RWPE1 (cell line): ENCODE measurements at places on chromosomes 12 and 14.

- DNase-seq: no peak
These were observed 46.7 kb upstream of the EVL start for GRCh38 chr14:100018482-100018881.

DNA sequence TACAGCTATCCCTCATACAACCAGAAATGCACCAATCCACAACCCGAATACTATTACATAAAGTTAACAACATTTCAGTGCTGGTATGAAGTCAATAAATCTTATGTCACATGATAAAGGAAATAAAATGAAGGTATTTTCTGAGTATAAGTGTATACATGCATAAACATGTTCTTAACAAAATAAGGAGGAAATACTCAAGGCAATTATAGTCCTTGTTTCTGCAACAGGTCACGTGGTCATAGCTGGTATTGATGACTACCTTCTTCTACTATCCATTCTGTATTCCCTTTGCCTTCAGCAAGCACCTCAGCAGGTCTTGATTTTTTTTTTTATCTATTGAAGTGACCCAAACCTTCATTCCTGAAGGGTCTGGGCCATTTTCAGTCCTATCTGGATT, 675.6 kb downstream of the RPL10L start:
- no peak for DNase-seq

DNA sequence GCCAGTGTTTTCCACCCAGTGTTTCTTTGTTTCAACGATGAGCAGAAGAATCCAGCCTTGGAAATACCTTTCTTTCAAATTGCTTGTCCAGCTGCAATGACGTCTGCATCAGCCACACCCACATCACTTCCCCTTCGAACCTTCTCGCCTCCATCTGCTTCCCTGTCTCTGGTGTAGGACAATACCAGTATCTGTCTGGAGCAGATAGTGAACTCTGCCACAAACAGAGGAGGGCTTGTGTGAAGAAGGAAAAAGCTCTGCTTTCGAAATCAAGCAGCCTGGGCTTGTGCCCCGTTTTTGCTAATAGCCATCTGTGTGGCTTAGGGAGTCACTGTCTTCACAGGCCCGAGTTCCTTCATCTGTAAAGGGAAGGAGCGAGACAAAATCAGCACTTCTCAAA, 415.4 kb downstream of the ZFP36L1 start:
- DNase-seq: no peak

DNA sequence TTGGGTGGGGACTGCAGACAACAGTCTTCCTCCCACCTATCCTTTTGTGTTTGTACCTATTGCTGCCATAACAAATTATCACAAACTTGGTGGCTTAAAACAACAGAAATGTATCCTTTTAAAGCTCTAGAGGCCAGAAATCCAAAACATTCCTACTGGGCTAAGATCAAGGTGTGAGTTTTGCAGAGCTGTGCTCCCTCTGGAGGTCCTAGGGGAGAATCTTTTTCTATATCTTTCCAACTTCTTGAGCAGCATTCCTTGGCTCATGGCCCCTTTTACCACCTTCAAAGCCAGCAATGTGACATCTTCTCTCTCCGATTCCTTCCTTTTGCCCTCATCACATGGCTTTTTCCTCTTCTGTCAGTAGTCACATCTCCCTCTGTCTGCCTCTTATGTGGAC, 190.6 kb downstream of the TTC8 start:
- DNase-seq: no peak

DNA sequence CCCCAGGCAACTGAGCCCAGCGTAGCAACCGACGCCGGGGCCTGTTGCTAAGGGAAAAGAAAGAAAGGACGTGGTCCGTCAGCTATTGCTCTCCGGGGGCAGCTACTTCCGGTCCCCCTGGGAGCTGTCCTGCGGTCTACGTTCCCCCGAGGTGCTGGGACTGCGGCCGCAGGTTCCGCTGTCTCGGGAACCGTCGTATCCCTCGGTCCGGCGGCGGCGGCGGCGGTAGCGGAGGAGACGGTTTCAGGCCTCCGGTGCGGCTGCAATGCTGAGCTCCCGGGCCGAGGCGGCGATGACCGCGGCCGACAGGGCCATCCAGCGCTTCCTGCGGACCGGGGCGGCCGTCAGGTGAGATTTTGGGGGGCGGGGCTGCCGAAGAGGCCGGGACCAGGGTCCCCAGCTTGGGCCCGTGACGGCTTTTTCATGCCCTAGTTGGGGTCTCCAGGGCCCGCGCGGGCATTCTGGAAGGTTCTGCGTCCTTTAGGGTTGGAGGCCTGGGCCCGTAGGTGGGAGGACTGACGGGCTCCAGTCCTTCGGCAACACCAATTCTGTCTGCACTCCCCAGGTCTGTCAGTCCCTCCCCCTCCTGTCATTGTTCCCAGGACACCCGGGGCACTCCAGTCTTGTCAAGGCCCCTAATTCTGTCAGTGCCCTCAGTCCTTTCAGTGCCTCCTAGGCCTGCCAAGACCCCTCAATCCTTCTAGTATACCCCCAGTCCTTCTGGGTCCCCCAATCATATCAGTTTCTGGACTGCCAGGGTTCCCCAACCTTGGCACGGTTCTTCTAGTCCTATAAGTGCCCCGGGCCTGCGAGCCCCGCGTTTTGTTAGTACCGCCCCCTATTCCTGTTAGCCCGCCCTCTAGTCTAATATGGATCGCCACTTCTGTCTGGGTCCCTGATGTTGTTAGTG, at the start of gene USP30:
Gene USP30, plus strand, starts transcription at position 163 of the 910 bp plus-strand sequence. Its CDS starts 103 bp downstream, at position 266.
- peak; percentile 94 for DNase-seq

GRCh38 chr12:40254455-40255085, 29.8 kb downstream of the LRRK2 start:
- DNase-seq: no peak

DNA sequence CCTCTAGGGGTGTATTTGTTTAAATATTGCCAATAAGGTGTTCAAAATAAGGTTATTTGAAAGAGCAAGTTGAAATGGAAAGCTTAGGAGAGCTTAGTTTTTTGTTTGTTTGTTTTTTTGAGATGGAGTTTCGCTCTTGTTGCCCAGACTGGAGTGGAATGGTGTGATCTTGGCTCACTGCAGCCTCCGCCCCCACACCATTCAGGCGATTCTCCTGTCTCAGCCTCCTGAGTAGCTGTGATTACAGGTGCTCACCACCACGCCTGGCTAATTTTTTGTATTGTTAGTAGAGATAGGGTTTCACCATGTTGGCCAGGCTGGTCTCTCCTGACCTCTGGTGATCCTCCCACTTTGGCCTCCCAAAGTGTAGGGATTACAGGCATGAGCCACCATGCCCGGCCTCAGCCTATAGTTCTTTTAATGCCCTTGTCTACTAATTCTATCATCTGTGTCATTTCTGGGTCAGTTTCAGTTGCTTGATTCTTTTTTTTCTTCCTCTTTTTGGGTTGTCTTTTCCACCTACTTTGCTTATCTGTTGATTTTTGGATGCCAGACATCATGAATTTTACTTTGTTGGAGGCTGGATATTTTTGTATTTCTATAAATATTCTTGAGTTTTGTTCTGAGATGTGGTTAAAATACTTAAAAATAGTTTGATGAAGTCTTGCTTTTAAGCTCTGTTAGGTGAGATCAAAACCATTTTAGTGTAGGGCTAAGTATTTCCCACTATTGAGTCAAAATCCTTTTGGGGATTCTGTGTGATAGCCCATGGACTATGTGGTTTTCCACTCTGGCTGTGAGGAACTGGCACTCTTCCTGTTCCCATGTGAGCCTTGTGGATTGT, 18.7 kb downstream of the RCOR1 start:
- DNase-seq: no peak

DNA sequence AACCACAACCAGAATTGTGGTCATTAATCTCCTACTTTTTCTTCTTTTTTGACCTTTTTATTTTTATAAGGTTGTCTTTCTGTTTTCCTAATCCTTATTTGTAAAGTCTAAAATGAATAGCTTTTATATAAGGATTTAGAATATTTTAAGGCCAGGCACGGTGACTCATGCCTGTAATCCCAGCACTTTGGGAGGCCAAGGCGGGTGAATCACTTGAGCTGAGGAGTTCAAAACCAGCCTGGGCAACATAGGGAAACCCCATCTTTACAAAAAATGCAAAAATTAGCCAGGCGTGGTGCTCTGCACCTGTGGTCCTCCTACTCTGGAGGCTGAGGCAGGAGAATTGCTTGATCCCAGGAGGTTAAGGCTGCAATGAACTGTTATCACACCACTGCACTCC, 55.1 kb downstream of the IFT81 start:
- no peak for DNase-seq

DNA sequence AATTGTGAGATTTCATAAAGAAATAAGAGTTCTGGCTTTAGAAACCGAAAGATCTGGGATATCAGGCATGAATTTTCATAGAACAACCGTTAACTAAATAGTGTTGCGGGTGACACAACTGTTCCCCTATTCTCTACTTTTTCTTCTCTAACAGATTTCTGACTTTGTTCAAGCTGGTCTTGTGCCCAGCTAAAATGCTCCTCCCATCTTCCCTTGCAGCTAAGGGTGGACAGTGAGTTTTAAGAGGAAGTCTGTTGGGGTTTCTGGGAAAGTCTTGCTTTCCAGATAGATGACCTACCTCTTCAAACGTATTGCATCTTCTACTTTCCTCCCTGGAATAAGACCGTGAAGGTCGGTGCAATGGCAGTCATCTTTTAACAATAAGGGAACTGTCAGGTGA, 18.7 kb downstream of the CCDC63 start:
- no peak for DNase-seq

GRCh38 chr12:7647071-7647470, 18.6 kb downstream of the APOBEC1 start:
- no peak for DNase-seq

GRCh38 chr14:45587142-45587541, 334.1 kb upstream of the MIS18BP1 start:
- no peak for DNase-seq

GRCh38 chr14:38646391-38646790, 390.5 kb upstream of the CLEC14A start:
- DNase-seq: no peak

- DNase-seq: no peak
These were observed 184.8 kb downstream of the RPS29 start for GRCh38 chr14:49401373-49401772.

- DNase-seq: no peak
These were observed 85.1 kb upstream of the CCDC91 start for GRCh38 chr12:28104903-28105864.

- DNase-seq: no peak
These were observed 404.7 kb downstream of the APAF1 start for GRCh38 chr12:99049774-99050173.

DNA sequence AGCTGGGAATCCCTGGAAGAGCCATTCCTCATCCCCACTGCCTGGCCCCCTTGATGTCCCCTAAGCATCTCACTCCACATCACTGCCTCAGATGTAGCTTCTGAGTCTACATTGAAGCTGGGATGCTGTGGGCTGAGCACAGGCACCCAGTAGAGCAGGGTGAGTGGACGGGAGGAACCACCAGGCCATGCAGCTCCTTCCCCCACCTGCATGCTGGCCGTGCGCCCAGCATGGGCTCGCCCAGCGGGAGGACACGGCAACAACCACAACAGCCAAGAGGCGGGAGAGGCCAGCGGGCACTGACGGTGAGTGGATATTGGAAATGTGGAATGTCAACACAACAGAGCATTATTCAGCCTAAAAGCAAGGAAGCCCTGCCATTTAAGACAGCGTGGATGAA, 310.9 kb downstream of the ADGRD1 start:
- no peak for DNase-seq

DNA sequence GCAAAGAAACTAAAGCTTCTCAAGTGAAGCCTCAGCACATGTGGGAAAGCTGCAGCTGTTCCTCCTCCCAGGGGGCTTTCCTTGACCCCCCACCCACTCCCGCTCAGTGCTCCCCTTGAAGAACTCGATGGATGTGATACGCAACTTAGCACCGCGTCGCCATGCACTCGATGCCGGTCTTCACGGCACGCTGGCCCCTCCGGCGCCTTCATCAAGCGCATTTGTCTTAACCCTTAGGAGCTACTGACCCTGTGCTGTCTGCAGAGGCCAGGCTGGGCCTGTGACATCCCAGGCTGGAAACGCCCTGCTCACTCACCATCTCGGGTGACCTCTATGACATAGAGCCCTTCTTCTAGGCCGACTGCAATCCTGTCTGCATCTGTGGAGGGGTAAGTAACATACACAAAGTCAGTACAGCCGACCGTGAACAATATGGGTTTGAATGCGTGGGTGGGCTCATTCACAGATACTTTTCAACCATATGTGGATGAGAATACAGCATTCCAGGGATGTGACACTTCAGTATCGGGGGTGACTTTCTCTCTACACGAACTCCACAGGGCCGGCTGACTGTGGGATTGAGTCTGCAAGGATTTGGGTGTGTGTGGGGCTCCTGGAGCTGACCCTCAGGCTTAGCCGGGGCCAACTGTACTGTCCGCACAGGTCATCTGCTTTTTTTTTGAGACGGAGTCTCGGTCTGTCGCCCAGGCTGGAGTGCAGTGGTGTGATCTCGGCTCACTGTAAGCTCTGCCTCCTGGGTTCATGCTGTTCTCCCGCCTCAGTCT, 23.1 kb downstream of the AMN start:
- no peak for DNase-seq

GRCh38 chr14:92542766-92543554, 29.4 kb downstream of the RIN3 start:
- DNase-seq: no peak

DNA sequence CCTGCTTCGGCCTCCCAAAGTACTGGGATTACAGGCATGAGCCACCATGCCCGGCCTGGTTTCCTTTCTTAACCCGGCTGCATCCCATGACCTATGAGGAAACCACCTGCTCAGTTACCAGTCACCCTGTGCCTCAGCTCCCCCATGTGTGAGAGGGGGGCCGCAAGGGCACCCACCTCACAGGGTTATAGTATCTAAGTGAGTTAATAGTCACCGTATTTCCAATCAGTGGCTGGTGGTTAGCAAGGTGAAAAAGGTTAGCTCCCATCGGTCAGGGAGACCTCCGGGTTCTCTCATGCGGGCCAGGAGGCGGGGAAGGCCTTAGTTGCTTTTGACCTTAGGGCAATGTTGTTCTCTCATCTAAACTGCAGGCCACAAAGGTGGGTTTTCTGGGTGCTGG, 6.7 kb downstream of the LRP1 start:
- DNase-seq: no peak

GRCh38 chr14:68639758-68640574, 152.9 kb downstream of the ZFP36L1 start:
- DNase-seq: no peak

DNA sequence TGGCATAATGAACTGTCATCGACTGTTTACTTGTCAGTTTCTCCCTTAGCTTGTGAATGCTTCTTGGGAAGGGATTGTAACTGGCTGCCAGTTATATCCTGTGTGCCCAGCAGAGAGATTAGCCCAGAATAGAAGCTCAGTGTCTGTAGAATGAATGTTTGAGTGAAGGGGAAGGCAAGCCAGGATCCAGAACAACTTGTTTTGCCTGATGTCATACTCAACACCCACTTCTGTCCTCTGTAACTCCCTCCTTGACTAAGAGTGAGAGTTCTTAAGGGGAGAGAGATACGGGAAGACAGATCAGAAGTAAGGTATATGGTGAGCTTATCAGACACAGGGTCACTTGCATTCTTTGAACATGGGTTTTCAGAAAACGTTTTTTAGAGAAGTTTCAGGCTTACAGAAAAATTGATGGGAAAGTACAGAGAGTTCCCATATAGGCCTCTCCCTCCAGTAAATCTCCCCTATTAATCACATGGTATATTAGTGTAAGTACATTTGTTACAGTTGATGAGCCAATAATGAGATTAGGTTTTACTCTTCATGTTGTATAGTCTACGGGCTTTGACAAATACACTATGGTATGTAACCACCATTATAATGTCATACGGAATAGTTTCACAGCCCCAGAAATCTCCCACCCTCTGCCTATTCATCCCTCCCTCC, 5.6 kb upstream of the SPPL3 start:
- no peak for DNase-seq

GRCh38 chr14:92675421-92675820, 73.0 kb downstream of the LGMN start:
- no peak for DNase-seq
